ENCODE measurements at places on chromosomes 1 and 21. TPM values are rescaled to one million over a fixed set of nuclear protein-coding genes. Genes with fewer than 3 reads are reported as not detected.

- DNase-seq: no peak
Measured at GRCh38 chr1:61132645-61133334, 50.4 kb downstream of the NFIA start.

GRCh38 chr1:180193141-180194047, 36.7 kb upstream of the LHX4 start:
- DNase-seq: no peak

FCAMR gene
- not detected for total RNA-seq

GRCh38 chr1:34075576-34075975, 89.5 kb downstream of the CSMD2 start:
- no peak for DNase-seq

DNA sequence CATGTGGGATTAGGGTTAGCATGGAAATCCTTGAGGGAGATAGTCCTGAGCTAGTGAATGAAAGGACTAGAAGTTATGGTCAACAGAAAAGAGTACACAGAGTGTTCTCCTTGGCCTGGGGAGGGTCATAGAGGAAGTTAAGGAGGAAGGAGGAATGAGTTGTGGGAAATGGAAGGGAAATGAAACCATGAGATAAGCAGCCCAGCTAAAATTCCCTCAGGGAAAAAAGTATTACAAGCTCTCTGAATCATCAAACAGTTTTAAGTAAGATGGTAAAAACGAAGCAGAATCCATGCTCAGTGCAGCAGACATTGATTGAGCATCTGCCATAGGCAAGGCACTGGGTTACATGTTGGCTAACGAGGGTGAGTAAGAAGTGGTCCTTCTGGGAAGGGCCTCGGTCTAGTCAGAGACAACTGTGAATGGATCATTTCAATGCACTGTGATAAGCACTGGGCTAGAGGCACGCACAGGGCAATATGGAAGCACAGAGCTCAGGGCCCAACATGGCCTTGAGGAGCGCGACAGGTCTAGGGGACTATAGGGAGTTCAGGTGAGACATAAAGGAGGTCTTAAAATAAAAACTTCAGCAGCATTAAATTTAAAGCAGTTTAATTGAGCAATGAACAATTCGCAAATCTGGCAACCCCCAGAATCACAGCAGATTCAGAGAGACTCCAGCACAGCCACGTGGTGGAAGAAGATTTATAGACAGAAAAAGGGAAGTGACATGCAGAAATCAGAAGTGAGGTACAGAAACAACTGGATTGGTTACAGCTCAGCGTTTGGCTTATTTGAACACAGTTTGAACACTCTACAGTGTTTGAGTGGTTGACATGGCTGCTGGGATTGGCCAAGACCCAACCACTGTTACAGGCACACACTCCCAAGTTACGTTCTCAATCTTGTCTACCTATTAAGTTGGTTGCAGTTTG, 219.5 kb downstream of the HLX start:
- DNase-seq: no peak

DNA sequence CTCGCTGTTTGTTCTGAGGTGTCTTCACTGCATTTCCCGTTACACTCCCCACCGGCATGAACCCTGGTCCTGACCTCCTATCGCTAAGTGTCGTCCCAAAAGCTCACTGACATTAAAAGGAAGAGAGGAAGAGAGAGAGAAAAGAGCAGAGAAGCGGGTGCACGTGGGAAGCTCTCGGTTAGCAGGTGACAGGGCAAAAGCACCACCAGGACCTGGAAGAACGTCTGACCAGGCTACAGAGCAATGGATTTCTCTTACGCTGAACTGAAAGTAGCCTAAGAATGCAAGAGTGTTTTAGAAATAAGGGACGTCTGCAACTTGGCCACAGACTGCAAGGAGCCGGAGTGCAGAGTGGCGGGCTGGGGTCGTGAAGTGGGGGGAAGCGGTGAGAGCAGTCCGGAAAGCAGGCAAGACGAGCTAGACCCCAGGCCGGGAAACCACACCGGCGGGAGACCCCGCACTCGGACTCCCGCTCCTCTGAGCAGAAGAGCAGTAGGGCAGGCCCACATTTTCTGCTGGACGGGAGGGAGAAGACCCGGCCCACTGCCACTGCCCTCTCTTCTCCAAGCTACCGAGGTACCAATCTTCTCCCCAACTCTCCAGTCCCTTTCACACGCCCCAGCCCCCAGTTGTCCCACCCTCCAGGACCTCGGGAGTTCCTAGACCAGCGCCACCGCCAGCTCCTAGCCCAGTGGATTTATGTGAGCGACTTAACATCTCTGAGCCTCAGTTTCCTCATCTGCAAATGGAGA, 8.3 kb upstream of the MPZL1 start:
- DNase-seq: no peak

LRRC38 gene
- total RNA-seq: not detected

All from Panc1 (cell line).